ENCODE measurements at places on chromosomes 4 and X. TPM values are rescaled to one million over a fixed set of nuclear protein-coding genes. Genes with fewer than 3 reads are reported as not detected.

Gene ENPEP
- 3.8 TPM for total RNA-seq

DNA sequence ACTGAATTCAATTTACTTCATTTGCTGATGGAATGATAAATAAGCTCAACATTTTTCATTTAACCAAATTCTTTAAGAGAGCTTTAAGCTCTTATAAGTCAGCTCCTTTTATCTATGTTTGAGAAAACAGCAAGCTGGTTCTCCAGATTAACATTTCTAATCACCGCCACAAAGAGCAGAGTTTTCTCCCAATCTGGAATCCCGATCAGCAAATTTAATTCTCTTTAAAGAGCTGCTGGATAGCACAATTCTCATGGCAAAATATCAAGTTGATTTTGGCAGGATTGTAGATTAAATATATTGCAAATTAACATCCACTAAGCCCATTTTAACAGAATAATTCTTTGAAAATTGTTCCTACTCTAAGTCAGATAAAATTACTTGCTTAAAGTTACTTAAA lies 48.8 kb downstream of the RPS6KA3 start:
- no peak for DNase-seq

GRCh38 chr4:4384837-4385236 lies 2.1 kb upstream of the NSG1 start:
- peak; percentile 11 for DNase-seq

DNA sequence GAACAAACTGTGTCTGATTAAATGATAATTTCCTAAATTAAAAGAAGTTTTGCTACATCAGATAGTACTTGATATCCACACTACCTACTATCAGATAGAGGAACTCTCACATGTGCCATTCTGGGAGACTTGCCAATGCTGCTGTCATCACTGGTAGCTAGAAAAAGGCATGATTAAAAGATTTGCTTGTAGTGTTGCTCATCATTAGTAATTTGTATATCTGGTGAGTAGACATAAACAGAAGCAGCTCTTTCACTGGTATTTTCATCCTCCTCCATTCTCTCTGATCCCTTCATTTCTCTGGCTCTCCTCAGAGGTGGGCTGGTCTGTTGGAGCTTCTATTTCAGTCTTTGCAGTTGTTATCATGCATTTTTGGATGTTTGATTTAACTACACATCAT lies 56.0 kb downstream of the SPRY1 start:
- peak; percentile 48 for DNase-seq

DNA sequence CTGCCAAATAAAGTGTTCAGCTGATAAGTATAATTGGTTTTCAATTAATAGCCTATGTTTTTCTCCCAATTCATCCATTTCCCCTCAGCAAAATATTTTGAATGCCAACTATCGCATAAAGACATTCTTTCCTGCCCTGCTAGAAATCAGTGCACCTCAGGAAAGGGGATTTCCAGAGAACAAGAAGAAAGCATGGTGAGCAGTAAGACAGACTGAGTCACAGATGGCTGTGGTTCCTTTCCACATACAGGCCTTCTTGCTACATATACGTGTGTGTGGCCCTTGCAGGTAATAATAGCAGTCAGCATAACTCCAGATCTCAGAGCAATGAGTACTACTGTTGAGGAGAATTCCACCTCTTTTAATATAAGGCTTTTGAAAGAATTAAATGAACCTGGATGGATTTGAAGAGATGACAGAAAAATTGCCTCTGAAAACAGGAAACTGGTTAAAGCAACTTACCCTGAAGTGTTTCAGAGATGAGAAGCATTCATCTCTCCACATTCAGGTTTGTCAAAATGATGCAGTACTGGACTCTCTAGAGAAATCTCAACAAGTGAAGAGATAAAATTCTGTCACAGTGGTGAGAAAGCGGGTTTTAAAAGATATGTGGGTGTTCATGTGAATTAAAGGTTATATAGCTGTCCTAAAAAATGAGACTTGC lies 13.6 kb downstream of the GASK1B start:
- DNase-seq, result peak; percentile 62

DNA sequence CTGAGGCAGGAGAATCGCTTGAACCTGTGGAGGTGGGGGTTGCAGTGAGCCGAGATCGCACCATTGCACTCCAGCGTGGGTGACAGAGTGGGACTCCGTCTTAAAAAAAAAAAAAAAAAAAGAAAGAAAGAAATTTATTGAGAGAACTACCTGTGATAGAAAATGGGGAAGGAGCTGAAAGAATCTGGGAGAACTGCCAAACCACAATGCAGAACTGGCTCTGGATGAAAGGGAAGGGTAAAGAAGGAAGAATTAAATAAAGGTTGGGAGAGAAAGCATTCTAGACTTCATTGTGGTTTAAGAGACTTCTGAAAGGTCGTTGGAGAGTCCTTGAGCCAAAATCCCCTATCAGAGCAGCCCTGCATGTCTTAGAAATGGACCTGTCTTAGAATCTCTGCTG lies 567.9 kb upstream of the HTR2C start:
- DNase-seq, result no peak

Measured in Caki2 (cell line).